Left ventricle myocardium superior (tissue), 1 donor: ENCODE measurements at places on chromosomes 2 and 18.

- DNase-seq: no peak
These were observed 46.0 kb upstream of the STON1 start for GRCh38 chr2:48483916-48484315.

GRCh38 chr18:23837591-23837990 lies 148.3 kb downstream of the LAMA3 start:
- peak; percentile 34 for DNase-seq

GRCh38 chr2:188668017-188668680 lies 306.0 kb upstream of the COL3A1 start:
- no peak for DNase-seq

DNA sequence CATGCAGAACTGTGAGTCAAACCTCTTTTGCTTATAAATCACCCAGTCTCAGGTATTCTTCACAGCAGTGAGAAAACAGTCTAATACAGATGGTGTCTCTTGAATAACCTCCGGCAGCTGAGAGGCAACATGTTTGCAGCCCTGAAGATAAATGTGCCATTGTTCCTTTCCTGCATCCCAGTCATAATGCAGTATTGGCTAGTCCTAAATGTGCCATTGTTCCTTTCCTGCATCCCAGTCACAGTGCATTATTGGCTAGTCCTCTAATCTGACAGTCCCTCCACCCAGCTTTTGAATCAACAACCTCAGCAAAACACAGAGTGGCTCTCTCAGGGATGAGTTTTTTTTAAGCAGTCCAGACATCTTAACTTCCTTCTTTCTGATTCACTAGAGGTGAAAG lies 550.7 kb downstream of the RIT2 start:
- no peak for DNase-seq

GRCh38 chr2:233185963-233186362 lies 65.5 kb upstream of the ATG16L1 start:
- no peak for DNase-seq

DNA sequence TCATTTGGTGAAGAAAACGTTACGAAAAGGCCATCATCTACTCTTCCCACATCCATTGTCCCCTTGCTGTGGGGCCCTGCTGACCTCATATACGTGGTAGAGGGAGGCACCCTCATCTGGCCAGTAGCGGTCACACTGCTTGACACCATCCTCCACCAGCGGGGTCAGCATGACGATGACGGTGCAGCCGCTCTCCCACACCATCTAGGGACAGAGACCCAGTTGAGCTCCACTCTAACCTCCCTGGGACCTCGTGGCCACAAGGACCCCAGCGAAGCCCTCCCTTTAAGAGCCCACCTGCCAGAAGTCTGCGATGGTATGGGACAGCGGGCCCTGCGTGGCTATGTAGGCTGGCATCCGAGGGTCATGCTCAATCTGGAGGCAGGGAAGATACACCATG lies 13.1 kb downstream of the PTPRN start:
- DNase-seq: no peak

DNA sequence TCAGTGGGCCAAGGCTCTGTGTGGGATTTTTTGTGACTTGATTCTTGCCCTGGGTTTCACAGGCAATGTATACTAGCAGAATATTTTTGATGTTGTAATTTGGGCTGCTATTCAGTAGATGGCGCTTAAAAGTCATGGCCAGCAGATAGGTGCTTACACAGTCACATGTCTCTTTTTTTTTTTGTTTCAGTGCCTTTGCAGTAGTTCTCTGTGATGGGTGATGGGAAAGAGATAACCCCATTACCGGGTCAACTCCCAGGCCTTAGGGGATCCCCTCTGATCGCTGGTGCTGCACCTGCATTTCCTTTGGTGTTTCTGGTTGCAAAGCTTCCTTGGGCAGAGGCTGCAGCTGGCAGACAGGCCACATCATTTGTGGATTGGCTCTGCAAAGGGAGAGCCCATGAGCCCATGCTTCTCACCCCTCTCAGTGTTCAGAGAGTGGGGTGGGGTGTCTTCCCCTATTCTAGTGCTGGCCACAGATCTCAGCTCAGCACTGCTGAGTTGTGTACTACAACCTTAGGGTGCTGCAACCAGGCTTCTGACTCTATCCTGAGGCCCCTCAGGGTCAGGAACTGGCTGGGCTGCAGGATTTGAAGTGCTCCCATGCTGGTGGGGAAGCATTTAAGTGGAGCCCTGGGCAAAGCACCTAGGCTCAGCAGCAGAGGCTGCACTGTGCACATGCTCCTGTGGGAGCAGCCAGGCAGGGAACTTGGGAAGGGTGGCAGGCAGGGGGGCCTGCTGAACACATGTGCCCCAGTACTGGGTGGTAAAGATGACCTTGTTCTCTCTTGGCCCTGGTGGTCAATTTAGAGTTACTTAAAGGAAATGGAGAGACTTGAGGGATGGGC lies 219.8 kb upstream of the SPHKAP start:
- DNase-seq: no peak

- DNase-seq: no peak
These were observed 309.2 kb downstream of the NR4A2 start for GRCh38 chr2:156023229-156023869.

DNA sequence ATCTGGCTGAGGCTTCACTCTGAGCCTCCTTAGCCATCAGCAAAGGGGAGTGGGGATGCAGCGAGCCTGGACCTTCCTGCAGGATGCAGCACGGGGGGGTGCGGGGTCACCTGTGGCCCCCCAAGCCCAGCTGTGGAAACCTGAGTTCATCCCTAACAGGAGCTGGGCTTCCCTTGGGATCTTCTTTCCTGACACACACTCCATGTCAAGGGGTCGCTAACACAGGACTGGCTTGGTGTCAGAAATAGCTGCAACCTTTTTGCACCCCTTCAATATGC lies 174.7 kb downstream of the RTP5 start:
- DNase-seq: no peak

DNA sequence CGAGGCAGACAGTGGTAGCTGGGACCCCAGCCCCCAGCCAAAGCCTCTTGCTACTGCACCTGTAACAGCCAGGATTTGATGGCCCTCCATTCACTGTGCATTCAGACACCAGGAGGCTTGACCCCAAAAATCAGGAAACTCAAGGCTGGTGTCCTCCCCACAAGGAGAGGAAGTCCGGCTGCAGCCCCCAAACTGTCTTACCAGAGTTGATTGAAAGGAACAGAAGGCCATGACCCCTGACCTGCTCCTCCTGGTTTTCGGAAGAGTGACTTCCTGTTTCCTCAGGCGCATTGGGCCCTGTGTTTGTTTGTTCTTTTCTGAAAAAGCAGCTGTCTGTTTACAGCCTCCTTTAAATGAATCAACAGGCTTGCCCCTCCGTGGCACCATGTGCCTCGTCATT lies 111.6 kb downstream of the RNF144A start:
- DNase-seq: no peak

- DNase-seq: no peak
These were observed 315.1 kb upstream of the KLHL29 start for GRCh38 chr2:23069923-23070322.

- DNase-seq: no peak
These were observed 1179.0 kb upstream of the ACVR2A start for GRCh38 chr2:146665800-146666199.

DNA sequence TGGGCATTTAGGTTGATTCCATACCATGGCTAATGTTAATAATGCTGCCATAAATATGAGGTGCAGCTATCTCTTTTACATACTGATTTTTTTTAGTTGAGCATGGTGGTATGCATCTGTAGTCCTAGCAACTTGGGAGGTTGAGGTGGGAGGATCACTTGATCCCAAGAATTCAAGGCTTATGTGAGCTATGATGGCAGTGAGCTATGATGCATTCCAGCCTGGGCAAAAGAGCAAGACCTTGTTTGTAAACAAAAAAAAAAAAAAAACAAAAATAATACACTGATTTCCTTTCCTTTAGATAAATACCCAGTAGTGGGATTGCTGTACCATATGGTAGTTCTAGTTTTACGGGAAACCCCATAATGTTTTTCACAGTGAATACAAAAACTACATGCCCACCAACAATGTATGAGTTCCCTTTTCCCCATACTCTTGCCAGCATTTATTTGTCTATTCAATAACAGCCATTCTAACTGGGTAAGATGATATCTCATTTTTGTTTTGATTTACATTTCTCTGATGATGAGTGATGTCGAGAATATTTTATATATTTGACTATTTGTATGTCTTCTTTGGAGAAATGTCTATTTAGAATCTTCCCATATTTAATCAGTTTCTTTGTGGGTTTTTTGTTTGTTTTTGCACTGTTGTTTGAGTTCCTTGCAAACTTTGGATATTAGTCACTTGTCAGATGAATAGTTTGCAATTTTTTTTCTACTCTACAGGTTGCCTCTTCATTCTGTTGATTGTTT lies 281.0 kb upstream of the KYNU start:
- no peak for DNase-seq

DNA sequence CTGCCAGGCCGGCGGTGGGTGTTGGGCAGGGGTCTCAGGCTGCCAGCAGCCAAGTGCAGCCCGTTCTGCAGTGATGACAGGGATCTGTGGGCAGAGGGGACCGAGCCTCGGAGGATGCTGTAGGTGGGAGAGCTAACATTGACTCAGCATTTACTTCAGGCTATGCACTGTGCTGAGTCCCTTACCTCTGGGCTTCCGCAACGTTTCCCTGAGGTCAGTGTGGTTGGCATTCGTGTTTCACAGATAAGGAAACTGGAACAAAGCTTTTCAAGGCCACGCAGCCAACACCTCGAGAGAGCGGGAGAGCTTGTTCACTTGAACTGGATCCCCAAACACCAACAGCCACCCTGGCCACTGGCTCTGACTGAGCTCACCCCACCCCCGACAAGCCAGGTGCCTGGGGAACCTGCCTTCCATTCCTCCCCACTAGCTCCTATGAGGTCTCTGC lies 839 bp upstream of the GPR148 start:
- DNase-seq: no peak

- DNase-seq: no peak
These were observed 408.8 kb upstream of the UBE2E3 start for GRCh38 chr2:180571559-180571958.

DNA sequence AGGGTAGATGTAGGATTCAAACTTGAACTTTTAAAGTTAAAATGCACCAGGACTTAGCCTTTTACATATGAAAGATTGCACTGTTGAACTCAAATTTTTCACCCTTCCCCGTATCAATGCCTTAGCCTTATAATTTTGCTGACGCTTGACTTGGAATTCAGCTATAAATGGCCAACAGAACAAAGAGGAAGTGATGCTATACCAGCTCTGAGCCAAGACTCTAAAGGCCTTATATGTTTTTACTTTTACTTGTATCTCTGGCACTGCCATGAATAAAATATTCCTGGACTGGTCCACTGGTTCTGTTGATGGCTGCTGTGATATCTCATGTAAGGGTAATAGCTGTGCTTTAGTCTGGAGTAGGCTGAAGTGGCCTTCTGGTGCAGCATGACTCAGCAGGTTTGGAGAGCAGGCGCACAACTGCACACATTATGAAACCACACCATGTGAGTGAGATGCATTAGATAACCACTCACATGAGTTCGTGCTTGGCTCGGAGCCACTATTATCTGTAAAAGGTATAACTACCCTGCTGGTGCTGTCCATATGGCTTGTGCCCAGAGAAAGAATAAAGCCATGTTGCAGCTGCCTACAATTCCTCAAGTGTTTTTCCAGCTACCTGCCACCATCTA lies 8.4 kb upstream of the IER3IP1 start:
- DNase-seq: no peak

DNA sequence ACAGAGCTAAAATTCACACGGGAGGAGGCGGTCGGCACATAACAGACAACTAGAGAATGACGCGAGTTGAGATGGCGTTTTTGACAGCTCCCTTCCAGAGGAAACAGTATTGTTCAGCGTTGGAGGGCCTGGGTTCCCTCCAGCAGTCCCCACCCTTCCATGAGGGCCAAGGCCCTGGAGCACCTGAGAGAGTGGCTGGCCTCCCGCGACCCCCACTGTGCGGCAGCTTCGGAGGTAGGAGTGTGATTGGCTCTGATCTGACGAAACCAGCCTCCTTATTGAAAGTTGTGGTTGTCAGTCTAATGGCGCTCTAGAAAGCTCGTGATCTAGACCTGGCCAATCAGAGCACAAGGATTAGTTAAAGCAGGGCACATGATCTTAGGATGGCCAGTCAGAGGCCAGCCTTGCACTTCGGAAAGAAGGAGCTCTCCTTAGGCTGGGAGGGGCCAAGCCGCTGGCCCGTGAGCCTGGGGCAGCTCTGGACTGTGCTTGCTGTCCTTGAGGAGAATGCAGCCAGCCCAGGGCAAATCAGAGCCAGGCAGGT lies 104.5 kb upstream of the CELF4 start:
- DNase-seq: no peak

GRCh38 chr2:23452372-23452771 lies 67.4 kb downstream of the KLHL29 start:
- DNase-seq: no peak

- DNase-seq: no peak
These were observed 29.0 kb upstream of the ATOH8 start for GRCh38 chr2:85724731-85725181.

DNA sequence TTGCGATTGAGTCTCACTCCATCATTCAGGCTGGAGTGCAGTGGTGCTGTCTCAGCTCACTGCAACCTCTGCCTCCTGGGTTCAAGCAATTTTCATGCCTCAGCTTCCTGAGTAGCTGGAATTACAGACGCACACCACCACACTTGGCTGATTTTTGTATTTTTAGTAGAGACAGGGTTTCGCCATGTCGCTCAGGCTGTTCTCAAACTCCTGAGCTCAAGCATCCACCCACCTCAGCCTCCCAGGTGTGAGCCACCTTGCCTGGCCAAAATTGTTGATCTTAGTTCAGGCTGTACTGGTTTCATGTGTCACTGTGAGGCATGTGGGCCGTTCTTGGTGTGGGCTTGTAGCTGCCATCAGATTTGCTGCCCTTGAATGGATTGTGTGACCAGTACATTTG lies 18.1 kb downstream of the CD8A start:
- DNase-seq: no peak

DNA sequence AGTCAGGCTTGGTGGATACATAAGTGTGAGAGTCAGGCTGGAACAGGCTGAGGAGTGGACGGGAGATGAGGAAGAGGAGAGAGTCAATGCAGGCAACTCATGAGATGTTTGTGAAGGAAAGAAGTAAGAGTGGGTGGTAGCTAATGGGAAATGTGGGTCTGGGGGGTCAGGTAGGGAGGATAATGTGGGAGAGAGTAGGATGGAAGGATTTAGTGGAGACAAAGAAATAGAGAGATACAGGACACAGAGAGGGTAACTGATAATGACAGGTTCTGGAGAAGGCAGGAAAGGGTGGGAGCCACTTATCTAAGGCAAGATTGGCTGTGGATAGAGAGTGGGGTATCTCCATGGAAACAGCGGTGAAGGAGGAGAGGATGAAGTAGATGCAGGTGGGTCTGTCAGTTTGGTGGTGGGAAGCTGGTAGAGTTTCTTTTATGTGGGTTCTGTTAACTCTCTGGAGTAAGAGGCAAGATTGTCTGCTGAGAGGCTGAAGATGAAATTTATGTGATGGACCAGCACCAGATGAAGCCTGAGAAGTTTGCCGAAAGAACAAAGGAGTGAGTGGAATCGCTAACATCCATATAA lies 190.6 kb upstream of the SPRED2 start:
- DNase-seq: no peak

- no peak for DNase-seq
These were observed 690 bp downstream of the SDC1 start for GRCh38 chr2:20224164-20224715.

GRCh38 chr18:31149351-31149750 lies 13.3 kb downstream of the DSC1 start:
- no peak for DNase-seq
